ENCODE measurements at places on chromosomes 3 and 15.

DNA sequence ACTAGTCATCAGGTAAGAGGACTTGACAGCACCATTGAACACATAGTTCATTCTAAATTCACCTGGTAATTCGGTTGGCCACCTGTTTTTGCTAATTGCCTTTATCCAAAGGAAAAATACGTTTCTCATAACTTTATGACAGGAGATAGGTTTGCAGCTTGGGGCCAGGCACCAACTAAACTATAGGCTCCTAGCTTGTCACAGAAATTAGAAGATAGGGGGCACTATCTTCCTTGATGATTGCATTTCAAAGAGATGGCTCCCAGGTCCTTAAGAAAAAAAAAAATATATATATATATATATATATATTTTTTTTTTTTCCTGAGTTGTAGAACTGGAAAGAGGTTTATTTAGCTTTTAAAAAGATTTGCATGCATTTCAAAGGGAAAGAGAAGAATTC, 563.6 kb downstream of the NAALADL2 start:
- no peak for DNase-seq

GRCh38 chr3:38655708-38656300, 6.3 kb upstream of the SCN5A start:
- DNase-seq: peak; percentile 53

- DNase-seq: no peak
Measured at GRCh38 chr15:77846360-77846759, 213.6 kb upstream of the LINGO1 start.

DNA sequence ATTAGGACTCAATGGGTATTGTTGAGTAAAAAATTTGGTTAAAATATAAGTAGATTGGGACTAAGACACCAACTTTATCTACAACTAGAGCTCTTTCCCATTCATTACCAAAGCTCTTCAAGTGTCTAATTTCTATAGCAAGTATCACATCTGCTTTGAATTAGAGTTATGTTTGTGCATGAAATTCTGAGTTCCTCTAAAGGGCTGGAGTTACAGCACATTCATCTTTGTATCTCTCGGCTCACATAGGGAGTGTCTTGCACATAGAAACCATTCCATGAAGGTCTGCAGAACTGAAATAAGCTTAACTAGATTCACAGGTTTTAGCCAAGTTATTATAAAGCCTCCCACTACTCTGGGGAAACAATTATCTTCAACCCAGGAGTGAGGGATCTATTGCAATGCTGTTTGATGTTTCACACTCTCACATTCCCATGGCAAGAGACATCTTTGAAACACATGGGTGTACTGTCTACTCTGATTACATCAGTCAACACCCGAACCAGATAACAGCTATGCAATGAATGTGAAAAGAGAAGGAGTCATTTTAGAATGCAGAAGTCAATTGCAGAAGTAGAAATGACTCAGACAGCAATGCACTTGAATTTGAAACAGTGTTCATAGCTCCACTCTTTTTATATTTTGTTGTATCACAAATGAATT, 93.1 kb upstream of the KBTBD8 start:
- DNase-seq: no peak

DNA sequence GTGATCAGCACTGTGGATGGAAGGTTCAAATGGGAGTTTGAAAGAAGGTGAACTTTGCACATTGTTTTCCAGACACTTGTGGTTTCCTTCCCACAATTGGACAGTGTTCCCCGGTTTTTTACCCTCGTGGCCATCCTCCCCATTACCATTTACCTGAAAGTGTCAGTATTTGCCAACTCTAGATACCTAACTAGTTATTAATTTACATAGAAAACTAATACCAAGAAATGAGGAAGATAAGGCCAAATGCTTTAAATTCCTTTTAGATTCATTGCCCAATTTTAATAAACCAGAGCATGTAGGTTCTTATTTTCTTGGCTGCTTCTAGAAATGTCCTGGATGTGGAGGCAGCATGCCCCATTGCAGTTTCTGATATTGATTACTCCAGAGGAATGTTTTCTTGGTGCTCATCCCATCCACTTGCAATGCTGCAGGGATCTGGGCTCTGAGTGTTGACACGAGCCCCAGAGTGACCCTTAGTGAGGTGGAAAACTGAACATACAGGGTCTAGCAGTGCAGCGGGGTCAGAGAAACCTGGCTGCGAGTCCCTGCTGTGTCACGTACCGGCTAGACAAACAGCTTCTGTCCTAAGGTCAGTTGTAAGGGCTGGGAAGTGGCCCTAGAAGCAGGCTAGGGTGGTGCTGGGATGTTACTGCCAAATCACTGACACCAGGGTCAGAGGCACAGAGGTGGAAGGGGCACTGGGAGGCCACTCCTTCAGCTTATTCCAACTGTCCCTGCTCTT, 23.5 kb downstream of the LSM3 start:
- no peak for DNase-seq

DNA sequence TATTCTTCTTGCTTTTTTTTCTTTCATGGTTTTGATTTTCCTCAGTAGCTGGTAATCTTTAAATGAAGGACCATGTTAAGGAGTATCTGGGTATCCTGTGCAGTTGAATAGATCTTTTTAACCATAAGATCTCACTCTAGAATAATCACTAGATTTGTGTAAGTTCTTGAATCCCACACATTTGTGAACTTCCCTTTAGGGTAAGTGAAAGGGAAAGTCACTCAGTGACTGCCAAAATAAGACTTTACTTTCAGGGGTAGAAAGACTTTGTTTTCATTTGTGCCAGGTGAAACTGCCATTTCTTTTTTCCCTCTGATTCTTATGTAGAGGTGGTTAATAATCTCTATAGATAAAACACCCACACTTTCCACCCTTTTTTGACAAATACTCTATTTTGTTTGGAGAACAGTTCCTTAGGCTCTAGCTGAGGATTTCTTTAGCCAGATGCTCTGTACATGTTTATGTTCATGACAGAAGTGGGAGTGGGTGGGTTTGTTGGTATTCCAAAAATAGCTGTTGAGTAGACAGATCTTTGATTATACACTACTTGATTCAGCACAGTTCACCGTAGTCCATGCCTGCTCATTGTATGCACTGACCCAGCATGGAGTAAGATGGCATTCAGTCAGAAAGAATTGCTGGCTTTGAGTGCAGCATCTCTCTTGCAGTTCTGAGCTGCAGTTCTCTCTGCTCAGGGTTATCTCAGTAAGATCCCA, 28.5 kb downstream of the LRRC49 start:
- DNase-seq: no peak

DNA sequence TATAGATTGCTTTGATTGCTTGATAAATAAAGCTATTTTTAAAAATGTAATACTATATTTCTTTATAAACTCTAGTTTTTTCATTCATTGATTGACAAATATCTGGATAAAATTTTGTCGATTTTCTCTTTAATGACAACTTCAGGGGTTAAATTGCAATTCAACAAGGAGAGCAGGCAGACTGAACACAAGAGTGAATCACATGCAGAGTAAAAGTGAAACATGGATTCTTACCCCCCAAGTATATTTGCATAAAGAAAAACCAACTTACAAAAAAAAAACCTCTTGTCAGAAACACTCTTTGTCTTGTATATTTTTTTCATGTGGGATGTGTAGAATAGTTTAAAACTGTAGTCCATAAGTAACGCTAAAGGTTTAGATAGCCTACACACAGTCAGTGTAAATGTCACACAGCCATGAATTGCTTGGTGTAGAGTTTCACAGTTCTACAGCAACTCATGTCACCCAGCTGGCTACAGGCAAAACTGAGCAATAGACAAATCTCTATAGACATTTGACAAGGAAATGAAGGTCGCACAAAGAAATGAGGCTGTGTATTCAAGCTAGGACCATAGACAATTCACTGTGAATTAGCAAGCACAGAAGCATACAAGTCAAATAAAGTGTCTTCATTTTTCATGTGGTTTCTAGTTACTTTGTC, 141.6 kb downstream of the THRB start:
- DNase-seq: no peak

DNA sequence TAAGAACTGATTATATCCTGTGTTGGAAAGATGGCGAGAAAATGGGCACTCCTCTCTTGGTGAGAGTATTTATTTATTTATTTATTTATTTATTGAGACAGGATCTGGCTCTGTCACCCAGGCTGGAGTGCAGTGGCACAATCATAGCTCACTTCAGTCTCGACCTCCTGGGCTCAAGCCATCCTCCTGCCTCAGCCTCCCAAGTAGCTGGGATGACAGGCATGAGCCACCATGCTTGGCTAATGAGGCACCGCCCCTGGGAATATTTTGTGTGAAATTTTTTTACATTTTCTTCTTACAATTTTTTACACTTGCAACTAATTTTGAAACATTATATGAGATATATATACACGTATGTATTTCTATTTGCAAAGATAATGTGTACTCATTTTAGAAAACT, 150.5 kb upstream of the PRR20G start:
- no peak for DNase-seq

- no peak for DNase-seq
Measured at GRCh38 chr15:69812861-69813261, 284.9 kb downstream of the TLE3 start.

DNA sequence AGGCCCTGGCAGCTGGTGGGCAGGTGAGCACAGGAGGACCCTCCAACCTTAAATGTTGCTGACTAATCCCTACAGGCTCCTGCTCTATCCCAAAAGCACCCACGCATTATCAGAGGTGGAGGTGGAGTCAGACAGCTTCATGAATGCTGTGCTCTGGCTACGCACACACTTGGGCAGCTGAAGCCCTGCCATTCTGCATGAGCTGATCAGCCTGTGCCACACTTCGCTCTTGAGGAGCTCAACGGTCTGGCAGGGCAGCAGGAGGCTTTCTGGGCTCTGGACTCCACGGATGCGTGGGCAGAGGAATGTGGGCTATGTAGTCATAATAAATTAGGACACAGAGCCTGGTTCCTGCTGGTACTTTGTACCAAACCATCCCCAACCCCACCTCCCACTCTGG, 6.1 kb downstream of the MST1 start:
- DNase-seq: no peak

DNA sequence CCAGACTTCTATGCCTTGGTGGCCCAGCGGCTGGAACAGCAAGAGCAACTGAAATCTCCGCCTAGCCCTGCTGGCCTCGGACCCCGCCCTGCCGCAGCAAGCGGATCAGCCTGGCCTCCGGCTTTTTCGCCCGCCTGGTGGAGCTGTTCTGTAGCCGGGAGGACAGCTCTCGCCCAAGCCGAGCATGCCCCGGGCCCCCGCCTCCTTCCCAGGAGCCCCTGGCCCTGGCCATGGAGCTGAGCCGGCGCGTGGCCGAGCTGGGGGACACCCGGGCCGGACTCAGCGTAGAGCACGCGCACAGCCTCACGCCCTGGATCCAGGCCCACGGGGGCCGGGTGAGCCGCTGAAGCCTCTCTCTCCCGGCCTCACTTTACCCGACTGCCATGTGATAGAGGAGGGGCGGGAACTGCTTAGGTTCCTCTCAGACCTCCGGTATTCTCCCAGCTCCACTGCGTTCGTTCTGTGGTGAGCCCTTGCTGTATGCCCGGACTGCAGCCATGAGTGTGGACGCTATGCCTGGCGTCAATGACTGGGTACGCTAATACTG, 24.1 kb upstream of the MRPL3 start:
- DNase-seq: no peak

GRCh38 chr3:175526191-175526590, 667.1 kb downstream of the NAALADL2 start:
- no peak for DNase-seq

GRCh38 chr3:51338632-51339031, 46.5 kb upstream of the MANF start:
- DNase-seq: no peak

DNA sequence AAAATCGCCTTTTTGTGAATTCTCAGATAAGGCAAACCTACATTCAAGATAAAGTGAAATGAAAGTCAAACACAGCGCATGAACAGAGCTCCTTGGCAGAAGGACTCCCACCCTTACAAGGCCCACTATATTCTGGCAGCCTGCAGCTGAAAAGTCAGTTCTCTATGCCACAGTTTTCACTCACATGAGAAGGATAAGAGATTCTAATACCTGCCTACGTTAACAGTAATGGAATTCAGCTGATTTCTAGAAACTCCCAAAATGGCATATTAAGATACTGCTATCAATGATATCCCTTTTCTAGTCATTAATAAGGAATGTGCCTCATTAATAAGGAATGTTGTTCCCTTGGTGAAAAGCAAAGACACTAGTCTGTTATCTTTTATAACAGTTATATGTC, 27.0 kb downstream of the SLC30A4 start:
- no peak for DNase-seq

DNA sequence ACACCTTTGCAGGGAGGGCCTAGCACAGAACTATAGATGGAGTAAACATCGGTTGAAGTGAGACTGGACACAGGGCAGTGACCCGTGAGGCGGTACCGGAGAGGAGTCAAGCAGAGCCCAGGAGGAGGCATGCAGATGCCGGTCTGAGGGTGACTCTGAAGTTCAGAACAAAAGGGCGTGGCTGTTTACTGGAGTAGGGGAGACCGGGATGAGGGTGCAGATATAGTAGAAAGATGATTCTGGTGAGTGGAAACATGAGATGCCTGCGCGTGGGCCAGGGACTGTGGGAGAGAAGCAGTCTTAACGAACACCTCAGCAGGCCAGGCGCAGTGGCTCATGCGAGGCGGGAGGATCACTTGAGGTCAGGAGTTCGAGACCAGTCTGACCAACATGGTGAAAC, 113.1 kb downstream of the NSMCE3 start:
- DNase-seq: no peak

- DNase-seq: no peak
Measured at GRCh38 chr3:140499114-140499757, 178.6 kb upstream of the TRIM42 start.

GRCh38 chr3:94167796-94168195, 104.9 kb downstream of the NSUN3 start:
- no peak for DNase-seq

DNA sequence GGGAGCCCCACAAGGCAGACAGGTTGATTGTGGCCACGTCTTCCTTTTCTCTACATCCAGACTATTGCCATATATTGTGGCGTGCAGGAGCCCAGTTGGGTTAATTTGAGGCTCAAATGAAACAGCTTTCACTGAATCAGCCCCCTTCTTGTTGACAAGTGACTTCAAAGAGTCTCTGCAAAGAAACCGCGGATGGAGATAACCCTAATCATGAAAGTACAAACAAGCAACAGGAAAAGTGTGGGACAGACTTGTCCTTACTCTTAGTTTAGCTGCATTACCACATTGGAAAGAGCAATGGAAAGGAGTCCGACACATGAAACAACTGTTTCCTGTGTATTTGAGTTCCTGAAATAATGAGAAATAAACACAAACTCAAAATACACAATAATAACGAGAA, 3.3 kb downstream of the TMEM40 start:
- DNase-seq: no peak

DNA sequence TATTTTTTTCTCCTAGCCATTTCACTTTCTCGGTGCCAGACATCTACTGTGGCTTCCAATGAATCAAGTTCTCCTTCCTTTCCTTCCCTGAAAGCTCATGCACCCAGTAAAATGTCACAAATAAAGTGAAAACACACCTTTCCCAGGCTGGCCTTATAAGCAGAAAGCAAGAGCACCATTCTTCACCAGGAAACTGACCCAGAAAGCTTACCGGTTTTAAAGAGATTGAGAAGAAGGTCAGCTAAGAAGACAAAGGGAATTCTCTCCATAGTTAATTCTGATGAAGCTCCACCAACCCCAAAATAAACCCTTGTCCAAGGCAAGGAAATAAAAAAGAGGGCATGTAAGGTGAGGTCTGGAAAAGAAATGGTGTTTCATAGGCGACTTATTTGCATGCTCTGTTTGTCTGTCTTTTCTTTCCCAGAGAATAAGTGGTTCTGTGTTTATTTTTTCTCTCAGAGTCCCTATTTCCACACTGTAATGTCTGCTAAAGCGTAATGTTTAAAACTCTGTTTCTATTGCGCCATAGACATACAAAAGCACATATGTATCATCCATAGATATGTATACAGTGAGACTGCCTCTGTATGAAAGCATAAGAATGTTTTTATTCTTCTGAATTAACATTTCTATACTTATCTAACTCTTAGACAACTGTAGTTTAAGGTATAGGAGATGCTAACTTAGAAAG, 2.8 kb downstream of the LSAMP start:
- DNase-seq: no peak

All from naive thymus-derived CD4-positive, alpha-beta T cell (primary cell).